ENCODE measurements at places on chromosomes 1 and 21. TPM values are rescaled to one million over a fixed set of nuclear protein-coding genes. Genes with fewer than 3 reads are reported as not detected.

Gene KRTAP23-1
- total RNA-seq, result not detected

Gene PADI2
- total RNA-seq, result 1.4 TPM

Gene RGSL1
- not detected for total RNA-seq

Gene TP73
- total RNA-seq, result 0.98 TPM

Gene TMOD4
- total RNA-seq, result not detected

Gene CDK18
- 0.97 TPM for total RNA-seq

Gene C1orf87
- not detected for total RNA-seq

Gene CAPN8
- total RNA-seq, result 1.6 TPM

Gene COPA
- total RNA-seq, result 88.0 TPM

Gene C1orf53
- total RNA-seq, result 5.1 TPM

Gene INAVA
- 37.8 TPM for total RNA-seq

Gene C1orf115
- 4.5 TPM for total RNA-seq
